Left forelimb (tissue), 1 donor: ENCODE measurements at places on chromosomes 2 and 18.

DNA sequence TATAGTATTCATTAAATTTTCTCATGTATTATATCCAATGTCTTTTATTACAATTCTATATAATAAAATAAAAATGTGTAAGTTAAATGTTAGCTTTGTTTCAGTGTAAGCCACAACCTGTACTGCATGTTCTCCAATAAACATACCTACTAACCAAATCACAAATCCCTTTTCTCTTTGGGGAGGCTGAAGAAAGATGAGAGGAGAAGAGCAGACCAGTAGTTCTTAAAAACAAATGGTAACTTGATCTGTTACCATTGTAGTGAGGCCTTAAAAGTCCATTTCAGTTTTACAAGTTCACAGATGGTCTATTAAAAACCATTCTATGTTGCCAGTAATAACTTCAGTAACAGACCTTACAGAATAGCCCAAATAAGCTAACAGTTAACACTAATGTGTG lies 100.5 kb downstream of the SOS1 start:
- no peak for DNase-seq

DNA sequence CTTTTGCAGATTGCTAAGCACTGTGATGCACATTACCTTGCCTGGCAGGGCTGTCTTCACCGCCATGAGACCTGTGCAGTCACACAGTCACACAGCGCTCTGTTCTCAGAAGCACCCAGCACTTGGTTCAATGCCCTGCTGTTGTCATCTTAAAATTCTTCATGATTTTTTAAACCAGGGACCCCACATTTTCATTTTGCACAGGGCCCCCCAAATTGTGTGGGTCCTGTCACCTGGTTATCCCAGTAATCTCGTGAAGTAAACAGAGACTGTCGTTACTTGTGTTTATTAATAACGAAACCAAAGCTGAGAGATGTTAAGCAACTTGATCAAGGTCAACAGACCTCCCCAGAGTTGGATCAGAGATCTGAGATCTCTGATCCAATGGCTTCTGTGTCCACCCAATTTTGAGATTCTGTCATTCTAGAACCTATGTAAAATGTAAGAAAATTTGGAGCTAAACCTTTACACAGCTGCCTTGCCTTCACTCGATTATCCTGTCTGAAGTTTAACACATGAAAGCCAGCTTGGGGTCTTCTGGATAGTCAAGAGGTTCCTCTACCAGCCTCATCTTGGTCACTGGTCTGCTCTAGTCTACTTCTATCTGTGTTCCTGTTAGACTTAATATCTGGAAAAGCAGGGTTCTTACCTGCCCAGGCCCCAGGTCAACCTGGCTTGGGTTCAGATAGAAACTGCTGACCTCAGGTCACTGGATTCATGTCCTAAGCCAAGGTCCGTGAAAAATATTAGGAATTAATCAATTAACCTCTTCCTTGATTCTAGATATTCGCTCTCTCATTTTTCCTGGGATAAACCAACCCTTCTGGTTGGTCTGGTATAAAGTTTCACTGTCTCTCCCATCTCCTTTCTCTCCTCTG lies 13.7 kb upstream of the TTC39C start:
- no peak for DNase-seq

DNA sequence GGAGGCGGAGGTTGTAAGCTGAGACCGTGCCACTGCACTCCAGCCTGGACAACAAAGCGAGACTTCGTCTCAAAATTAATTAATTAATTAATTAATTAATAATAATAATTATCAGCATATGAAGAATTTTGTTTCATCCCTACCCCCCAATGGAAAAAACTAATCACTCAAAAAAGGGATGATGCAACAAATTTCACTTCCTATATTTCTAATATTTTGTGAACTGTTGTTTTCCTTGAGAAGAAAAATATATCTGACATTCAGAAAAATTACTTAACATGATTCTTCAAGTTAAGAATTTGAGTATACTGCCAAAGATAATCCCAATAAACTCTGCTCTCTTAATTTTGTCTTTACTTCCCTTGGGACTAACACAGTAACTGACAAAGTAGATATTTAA lies 28.1 kb downstream of the EXOC6B start:
- DNase-seq = no peak

- no peak for DNase-seq
Measured at GRCh38 chr2:109143214-109144187, 14.5 kb downstream of the SH3RF3 start.

DNA sequence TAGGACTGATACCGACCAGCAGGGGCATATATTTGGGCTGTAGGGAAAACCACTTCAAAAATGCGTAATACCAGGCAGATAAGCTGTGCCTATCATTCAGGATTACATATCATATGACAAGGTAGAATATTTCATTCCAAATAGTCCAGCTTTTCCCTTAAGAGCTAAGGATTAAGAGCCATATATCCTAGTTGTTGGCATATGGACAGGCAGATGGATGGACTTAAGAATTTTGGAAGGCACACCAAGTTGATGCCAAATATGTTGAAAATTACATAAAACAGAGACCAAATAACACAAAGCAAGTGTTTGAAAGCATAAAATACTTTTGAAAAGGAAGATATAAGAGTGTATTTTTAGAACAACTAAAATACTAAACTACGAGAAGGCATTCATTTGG lies 52.1 kb downstream of the LRRTM4 start:
- DNase-seq = no peak

DNA sequence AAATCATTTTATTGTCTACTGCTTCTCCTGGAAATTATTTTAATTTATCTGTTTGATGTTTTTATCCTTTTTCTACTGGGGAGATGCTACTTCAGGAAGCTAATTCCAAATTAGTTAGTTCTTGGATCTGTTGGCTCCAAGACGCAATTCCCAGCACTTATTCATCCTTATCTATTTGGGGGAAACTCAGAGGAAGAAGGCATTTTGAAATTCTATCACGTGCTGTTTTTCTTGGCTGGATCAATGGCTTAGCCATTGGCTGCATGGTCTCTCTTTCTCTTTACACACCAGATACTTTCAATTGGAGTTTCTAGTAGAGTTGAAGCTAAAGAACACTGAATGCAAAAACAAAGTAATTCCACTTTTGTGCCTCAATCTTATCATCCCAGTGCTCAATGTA lies 98.3 kb downstream of the RAPGEF4 start:
- DNase-seq = no peak

DNA sequence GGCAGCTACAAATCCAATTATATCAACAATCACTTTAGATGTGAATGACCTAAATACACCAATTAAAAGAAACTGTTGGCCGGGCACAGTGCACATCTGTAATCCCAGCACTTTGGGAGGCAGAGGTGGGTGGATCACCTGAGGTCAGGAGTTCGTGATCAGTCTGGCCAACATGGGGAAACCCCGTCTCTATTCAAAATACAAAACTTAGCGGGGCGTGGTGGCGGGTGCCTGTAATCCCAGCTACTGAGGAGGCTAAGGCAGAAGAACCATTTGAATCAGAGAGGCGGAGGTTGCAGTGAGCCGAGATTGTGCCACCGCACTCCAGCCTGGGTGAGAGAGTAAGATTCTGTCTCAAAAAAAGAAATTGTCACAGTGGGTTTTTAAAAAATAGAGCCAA lies 49.5 kb downstream of the ATL2 start:
- no peak for DNase-seq

- no peak for DNase-seq
Measured at GRCh38 chr2:101111262-101111838, 39.8 kb downstream of the TBC1D8 start.

DNA sequence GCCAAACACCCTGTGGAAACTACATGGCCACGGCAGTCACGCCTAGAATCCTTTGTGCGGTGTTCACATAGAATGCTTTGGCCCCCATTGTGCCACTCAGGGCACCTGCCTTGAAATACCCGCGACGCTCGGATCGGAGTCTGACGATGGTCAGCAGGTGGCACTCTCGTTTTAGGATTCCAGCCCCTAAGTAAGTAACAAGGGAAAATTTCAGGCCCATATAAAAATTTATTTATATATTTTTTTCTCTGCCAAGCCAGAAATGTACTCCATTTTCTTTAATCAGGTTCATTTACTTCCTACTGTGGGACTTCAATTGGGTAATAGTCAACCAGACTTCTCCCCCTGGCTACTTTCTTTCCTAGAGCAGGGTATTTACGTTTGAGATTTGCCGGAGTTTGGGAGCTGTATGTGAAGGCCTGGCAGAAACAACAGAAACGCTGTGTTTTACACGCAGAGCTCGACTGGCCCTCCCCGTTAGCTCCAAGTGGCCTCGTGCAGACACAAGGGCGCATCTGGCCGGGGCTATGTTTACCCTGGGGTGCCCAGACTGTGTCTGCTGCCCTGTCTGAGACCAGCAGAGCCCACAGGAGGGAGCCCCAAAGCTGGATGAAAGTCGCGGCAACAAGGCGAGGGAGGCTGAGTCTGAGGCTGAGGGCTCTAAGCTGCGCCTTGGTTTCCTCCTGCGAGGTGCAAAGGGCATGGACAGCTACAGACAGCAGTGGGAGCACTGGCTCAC lies 41.6 kb downstream of the LRRC30 start:
- DNase-seq = no peak
